ENCODE measurements at places on chromosomes 1 and 21.

DNA sequence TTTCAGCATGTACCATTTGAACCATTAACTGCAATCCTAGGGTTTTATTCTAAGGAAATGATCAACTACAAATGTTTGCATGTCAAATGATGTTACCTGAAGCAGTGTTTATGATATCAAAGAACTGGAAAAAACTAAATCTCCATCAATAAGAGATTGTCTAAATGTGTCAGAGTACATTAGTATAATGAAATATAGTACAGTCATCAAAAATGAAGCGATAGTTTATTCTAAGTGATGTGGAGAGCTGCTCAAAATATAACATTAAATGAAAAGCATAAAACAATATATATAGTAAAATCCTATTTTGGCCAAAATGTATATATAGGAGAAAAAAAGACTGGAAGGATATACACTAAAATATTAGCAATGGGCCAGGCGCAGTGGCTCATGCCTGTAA lies 24.0 kb downstream of the AKNAD1 start:
- DNase-seq = no peak

GRCh38 chr1:67564193-67564592 lies 120.8 kb upstream of the GADD45A start:
- DNase-seq = no peak

DNA sequence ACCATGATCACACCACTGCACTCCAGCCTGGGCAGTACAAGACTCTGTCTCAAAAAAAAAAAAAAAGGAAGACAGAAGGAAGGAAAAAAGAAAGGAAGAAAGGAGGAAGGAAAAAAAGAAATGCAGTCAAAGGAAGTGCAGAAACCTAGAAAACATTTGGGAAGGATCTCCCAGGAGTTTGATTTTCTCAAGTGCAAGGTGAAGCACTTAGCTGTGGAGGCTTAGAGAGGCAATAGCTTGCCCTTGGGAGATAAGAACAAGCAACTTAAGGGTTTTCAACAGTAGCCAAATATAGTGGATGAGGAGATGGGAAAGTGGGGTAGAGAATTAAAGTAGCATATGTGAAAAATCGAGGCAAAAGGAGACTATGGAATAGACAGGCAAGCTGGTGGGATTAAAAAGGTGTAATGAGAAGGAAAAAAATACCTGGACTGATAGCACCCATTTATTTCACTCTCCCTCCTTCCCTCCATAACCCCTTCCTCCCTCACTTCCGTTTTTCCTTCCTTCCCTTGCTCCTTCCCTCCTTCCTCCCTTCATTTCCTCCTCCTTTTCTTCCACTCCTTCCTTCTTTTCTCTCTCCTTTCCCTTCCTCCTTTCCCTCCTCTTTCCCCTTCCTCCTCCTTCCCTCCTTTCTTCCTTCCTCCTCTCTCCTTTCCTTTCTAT lies 6.8 kb upstream of the FAM89A start:
- DNase-seq = no peak

DNA sequence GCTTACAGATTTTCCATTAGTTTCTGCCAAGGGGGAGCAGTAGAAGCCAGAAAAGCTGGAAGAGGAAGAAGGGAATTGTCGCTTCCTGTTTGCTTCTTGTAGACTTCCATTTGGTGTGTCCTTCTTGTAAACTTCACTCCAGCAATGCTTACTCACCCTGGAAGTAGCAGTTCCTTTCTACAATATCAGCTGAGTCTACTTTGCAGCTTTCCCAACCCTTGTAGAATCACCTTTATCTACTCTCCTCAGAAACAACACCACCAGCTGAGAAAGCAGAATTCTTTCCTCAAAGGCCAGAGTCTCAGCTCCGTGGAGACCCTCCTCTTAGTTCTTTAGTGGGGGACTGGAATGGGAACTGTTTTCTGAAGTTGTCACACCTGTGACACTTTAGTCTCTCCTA lies 1136.7 kb upstream of the TMPRSS15 start:
- DNase-seq = no peak

DNA sequence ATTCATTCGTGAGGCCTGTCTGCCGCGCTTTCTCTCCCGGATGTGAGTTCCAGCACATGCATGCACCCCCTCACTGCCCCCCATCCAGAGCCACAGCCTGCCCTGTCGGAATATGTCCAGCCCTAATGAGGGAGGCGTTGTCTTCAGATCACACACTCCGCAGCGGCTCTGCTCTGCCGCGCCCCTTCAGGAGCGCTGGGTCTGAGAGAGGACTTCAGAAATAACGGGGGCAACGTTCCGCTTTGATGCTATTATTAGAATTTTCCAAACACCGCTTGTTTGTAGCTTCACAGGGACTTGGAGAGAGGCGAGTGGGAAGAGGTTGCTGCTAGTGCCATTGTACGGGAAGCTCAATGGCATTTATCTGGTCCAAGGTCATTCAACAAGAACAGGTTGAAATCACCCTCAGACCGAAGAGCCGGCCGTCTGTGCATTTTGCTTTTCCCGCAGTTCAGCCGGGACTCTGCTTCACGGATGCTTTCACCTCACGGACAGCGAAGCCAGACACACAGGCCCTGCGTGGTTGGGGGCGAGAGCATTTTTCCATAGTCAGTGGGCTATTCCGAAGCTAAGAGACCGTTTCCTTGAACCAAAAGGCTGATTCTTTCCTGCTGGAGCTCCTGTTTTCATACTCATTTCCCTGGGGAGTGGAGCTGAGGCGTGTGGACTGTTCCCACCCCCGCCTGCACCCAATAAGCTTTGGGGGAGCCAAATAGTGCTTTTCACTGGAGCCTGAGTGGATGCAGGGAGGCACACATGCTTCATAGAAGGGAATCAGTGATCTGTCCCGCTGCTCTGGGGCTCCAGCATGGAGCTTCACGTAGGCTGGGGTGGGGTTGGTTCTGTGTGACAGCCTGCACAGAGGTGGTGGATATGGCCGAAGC lies 69.7 kb downstream of the GALNT2 start:
- no peak for DNase-seq

GRCh38 chr1:40243351-40243750 lies 4.4 kb upstream of the TMCO2 start:
- no peak for DNase-seq

GRCh38 chr1:205228093-205228521 lies 361 bp downstream of the TMCC2 start:
- no peak for DNase-seq

GRCh38 chr1:90206260-90206659 lies 211.3 kb downstream of the ZNF326 start:
- DNase-seq = no peak

- no peak for DNase-seq
Observed at GRCh38 chr21:42725416-42725930, 72.1 kb downstream of the PDE9A start.

- no peak for DNase-seq
Observed at GRCh38 chr1:160371346-160371631, 4.4 kb downstream of the NHLH1 start.

GRCh38 chr1:184789884-184790283 lies 35.2 kb upstream of the EDEM3 start:
- DNase-seq = no peak

- DNase-seq = no peak
Observed at GRCh38 chr1:215458562-215458961, 108.5 kb upstream of the KCTD3 start.

GRCh38 chr1:205533748-205534443 lies 29.4 kb downstream of the CDK18 start:
- no peak for DNase-seq

GRCh38 chr1:87154384-87154783 lies 174.3 kb upstream of the LMO4 start:
- no peak for DNase-seq
